ENCODE measurements at places on chromosomes 7 and 10. TPM values are rescaled to one million over a fixed set of nuclear protein-coding genes. Genes with fewer than 3 reads are reported as not detected.

- no peak for ATAC-seq
- no peaks in the 10 kb centered on the region for H3K4me1 ChIP-seq
- H3K27me3 ChIP-seq: no peaks in the 10 kb centered on the region
These were observed 22.7 kb upstream of the TOMM7 start for GRCh38 chr7:22845221-22845834.

DNA sequence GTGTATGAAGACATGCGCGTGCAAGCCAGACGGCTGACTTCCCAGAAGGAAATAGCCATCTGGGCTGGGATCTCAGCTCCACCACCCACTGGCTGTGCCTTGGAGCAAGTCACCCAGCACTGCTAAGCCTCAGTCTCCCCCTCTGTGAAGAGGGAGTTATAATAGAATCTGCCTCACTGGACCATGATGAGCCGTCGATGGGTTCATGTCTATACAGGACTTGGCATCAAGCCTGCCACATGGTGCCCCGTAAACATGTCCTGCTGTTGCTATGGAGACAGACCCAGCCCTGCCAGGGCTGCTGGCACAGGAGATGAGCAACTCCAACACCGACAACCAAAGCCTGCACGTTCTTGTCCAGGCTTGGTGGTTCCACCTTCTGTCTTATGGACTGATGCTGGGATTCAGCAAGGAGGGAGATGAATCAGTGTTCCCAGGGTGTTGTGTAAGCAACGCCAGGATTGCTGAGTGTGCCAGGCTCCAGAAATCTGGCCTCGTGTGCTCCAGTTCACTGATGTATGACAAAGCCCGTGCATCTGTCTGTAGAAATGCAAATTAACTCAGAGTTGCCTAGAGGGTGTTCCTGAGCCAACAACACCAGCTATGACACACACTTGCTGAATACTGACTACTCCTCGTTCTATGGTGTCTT, 5.6 kb downstream of the GPR15LG start:
- peaks cover 5% of the 10 kb centered on the region for H3K4me1 ChIP-seq
- peak; percentile 71 for ATAC-seq
- H3K36me3 ChIP-seq: no peaks in the 10 kb centered on the region
- H3K4me3 ChIP-seq: no peak overlapping the region
- no peaks in the 10 kb centered on the region for H3K27me3 ChIP-seq
- H3K27ac ChIP-seq: no peak overlapping the region

The CPA4 gene
- total RNA-seq: 0.22 TPM

DNA sequence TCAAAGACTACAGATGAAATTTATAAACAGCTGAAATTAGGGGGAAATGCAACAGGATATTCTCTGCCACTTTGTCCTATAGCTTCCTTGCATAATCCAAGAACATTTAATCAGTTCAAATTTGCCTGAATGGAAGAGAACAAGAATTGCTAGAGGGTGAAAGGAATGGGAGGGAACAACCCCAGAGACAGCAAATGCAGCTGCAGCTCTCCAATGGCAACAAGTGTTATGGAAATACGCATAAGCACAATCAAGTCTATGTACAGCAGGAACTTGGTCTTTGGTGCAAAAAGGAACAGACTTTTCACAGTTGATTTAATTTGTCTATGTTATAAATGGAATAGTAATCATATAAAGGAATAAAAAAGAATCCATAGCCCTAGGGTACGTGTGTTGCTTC, 269.0 kb upstream of the ETV1 start:
- no peak overlapping the region for H3K27ac ChIP-seq
- no peaks in the 10 kb centered on the region for H3K36me3 ChIP-seq
- no peak overlapping the region for H3K4me3 ChIP-seq
- H3K27me3 ChIP-seq: no peaks in the 10 kb centered on the region

GRCh38 chr10:53088961-53089360, 316.4 kb upstream of the MBL2 start:
- no peaks in the 10 kb centered on the region for H3K36me3 ChIP-seq
- H3K4me1 ChIP-seq: no peaks in the 10 kb centered on the region
- no peaks in the 10 kb centered on the region for H3K27me3 ChIP-seq
- no peak for ATAC-seq

DNA sequence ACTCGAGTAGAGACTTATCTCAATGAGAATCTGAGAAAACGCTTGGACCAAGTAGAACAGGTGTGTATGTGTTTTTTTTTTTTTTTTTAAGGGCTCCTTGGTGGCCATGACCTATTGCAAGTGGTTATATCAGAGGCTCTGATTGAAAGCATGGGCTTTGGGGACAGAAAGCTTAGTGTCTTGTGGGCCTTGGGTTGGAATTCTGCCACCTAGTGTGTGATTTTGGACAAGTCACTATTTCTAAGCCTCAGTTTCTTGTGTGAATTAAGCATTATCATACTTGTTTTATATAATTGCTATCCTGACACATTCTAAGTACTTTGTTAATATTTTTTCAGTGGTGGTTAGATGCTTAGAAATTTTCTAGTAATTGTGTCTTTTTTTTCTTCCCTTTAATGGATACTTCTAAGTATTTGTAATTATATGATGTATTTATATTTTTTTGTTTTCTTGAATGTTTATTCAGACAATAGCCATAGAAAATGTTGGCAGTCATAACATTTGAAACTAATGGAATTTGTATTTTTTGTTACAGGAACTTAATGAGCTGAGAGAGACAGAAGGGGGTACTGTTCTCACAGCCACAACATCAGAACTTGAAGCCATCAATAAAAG, 33.1 kb downstream of the SMC3 start:
- H3K27me3 ChIP-seq: no peaks in the 10 kb centered on the region
- peaks cover 100% of the 10 kb centered on the region for H3K36me3 ChIP-seq
- no peak overlapping the region for H3K27ac ChIP-seq

DNA sequence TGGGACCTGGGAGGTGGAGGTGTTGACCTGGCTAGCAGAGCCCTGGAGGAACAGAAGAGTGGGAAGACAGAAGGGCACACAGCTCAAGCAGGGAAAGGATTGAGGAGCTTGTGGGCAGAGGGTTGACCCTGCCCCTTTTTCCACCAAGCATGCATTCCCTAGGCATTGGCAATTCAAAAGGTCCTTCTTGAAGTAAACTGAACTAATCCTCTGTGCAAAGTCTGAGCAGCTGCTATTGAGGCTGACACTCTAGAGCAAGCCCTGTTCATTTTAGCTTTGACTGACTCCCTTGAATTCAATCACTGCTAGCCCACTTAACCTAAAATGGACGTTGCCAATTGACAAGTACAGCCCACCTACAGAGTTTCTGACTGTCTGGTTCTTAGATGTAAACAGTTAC, 116.5 kb upstream of the TNS3 start:
- ATAC-seq: no peak
- no peak overlapping the region for H3K27ac ChIP-seq
- H3K4me3 ChIP-seq: no peak overlapping the region
- H3K36me3 ChIP-seq: no peaks in the 10 kb centered on the region
- H3K27me3 ChIP-seq: no peaks in the 10 kb centered on the region
- H3K4me1 ChIP-seq: no peaks in the 10 kb centered on the region

DNA sequence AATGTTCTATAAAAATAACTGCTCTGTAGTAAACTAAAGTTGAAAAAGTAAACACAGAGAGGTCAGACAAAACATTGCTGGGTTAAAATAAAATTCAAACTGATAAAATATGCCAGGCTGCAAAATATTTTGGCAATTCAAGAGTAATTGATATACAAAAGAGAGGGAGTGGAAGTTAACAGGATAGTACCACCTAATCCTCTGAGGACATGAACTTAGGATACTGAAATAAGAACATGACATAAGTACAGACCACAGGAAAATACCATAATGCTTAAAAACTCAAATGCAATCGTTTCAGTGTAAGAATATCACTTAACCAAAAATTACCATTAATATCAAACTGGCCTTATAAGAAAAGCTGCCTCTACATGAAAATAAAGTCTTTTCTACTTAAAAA, 37.6 kb upstream of the GPR22 start:
- ATAC-seq: no peak
- no peaks in the 10 kb centered on the region for H3K27me3 ChIP-seq
- no peaks in the 10 kb centered on the region for H3K4me1 ChIP-seq
- no peak overlapping the region for H3K27ac ChIP-seq
- H3K4me3 ChIP-seq: no peak overlapping the region
- H3K36me3 ChIP-seq: peaks cover 17% of the 10 kb centered on the region

- H3K4me1 ChIP-seq: no peaks in the 10 kb centered on the region
- no peak overlapping the region for H3K4me3 ChIP-seq
- H3K36me3 ChIP-seq: peaks cover 55% of the 10 kb centered on the region
- ATAC-seq: peak; percentile 42
These were observed 71.0 kb downstream of the CASD1 start for GRCh38 chr7:94580601-94581000.

GRCh38 chr7:33645104-33645503, 260.2 kb upstream of the BMPER start:
- no peaks in the 10 kb centered on the region for H3K4me1 ChIP-seq
- H3K4me3 ChIP-seq: no peak overlapping the region
- H3K36me3 ChIP-seq: peaks cover 8% of the 10 kb centered on the region

DNA sequence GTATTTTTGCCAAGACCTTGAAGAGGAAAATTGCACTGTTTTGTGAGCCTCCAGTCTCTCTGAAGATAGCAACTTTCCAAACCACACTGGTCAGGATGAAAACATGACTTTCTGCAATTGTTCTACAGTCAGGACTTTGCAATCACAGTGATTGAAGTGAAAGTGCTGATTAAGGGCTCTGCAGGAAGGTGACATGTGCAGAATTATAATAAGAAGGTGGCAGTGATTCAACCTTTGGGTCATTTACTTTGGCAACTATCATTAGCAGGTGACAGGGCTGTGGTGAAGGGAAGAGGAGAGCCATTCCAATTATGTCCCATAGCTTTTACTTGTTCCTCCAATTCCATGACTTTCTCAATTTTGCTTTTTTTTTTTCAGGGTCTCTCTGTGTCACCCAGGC, 350.0 kb upstream of the FZD8 start:
- no peak overlapping the region for H3K4me3 ChIP-seq
- ATAC-seq: no peak
- no peaks in the 10 kb centered on the region for H3K27me3 ChIP-seq

DNA sequence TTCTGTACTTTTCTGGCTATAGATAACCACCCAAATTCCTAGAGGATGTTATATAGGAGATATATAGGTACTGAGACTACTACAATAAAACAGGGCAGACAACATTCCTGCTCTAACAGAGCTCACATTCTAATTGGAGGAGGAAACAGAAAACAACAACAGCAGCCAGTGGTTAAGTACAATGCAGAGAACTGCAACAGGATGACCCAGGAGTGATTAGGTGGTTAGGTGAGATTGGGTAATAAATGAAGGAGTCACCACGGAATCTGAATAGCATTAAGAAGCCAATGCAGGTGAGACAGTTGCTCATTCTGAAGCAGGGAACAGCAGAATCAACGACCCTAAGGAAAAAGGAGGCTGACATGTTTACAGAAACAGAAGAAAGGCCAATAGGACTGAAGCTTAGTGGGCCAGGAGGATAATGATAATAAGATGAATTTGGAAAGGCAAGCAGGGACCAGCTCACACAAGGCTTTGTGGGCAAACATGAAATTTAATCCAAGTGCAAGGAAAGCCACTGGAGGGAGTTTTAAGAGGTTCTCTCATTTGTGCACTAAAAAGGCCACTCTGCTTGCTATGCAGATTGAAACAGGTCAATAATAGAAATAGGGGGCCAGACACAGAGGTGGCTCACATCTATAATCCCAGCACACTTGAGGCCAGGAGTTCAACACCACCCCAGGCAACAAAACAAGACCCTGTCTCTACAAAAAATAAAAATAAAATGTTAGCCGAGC, 16.9 kb upstream of the REEP3 start:
- H3K4me1 ChIP-seq: peaks cover 5% of the 10 kb centered on the region
- no peak overlapping the region for H3K4me3 ChIP-seq
- no peaks in the 10 kb centered on the region for H3K27me3 ChIP-seq
- no peak for ATAC-seq
- no peaks in the 10 kb centered on the region for H3K36me3 ChIP-seq

GRCh38 chr7:2116448-2116810, 116.3 kb downstream of the MAD1L1 start:
- H3K4me3 ChIP-seq: no peak overlapping the region
- H3K27me3 ChIP-seq: no peaks in the 10 kb centered on the region
- peaks cover 18% of the 10 kb centered on the region for H3K36me3 ChIP-seq
- H3K4me1 ChIP-seq: peaks cover 19% of the 10 kb centered on the region

The TUBAL3 gene
- not detected for total RNA-seq

DNA sequence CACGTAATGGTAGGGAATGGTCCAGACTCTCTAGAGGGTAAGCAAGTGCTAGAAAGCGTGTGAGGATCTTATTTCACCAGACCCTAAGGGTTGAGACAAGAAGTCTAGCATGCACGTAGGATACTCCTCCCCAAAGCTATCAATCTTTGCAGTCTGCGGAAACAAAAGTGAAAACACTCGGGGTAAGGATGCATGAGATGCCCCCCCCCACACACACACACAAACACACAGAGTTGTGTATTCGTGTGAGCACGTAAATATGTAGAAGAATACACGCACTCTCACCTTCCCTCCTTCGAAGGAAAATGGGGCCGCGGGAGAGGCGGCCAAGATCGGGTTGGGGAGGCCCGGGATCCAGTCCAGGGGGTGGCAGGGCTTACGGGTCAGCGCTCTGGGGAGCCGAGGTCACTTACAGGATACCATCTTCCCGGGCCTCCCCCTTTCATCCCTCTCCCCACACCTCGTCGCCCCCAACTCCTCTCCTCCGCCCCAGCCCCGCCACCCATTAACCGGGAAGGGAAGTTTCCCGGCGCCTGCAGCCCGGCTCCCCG, 455 bp downstream of the CUL2 start:
- H3K36me3 ChIP-seq: peaks cover 9% of the 10 kb centered on the region
- ATAC-seq: peak; percentile 15
- peaks cover 35% of the 10 kb centered on the region for H3K4me1 ChIP-seq
- peak overlapping the region; percentile 91 for H3K27ac ChIP-seq
- no peaks in the 10 kb centered on the region for H3K27me3 ChIP-seq

- no peaks in the 10 kb centered on the region for H3K36me3 ChIP-seq
- H3K4me3 ChIP-seq: peak overlapping the region; percentile 17
- peak; percentile 70 for ATAC-seq
- H3K27me3 ChIP-seq: no peaks in the 10 kb centered on the region
- H3K4me1 ChIP-seq: peaks cover 8% of the 10 kb centered on the region
These were observed 132.9 kb downstream of the ATXN7L1 start for GRCh38 chr7:105743351-105744090.

DNA sequence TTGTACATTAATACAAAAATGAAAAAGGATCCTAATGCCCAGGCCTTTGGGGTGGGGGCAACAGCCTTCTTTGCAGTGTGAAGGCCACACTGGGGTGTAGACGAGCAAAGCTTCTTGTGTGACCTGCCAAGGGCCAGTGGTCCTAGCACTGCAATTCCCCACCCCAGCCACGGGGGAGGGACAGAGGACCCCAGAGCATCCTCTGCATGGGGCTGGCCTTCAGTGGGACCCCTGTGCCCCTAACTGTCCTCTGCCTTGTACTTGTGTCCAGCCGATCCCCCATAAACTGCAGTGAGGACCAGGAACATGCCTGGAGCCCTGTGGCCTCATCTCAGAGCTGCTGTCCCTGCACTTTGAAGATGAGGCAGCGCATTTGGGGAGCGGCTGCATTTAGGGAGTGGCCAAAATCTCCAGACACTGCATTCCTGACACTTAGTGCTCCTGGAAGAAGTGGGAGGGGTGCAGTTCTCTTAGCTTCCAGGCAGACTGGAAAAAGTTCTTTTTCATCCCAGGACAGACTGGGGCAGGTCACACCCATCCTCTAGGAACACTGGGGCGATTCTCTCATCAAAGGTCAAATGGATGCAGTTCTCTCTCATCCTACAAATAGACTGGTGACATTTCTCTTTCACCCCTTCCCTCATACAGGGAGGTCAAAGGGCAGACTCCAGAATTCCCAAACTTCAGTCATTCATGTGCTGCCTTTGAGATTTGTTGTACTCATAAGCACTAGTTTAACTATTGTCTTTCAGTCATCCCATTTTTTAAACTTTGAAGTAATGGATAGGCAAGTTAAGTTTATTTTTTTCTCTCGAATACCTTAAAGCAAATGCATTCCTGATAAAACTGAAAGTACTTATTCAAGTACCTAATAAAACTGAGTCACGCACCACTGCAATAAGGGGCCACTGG, 922 bp upstream of the MYO1G start:
- peak overlapping the region; percentile 95 for H3K27ac ChIP-seq
- no peaks in the 10 kb centered on the region for H3K27me3 ChIP-seq
- peaks cover 100% of the 10 kb centered on the region for H3K36me3 ChIP-seq
- no peak for ATAC-seq

Measured in activated T-helper 17 cell treated with anti-CD3 and anti-CD28 coated beads, Interleukin-2, amount 50 U/mL, for 72 hours (primary cell).